ENCODE measurements at places on chromosomes 5 and 9. TPM values are rescaled to one million over a fixed set of nuclear protein-coding genes. Genes with fewer than 3 reads are reported as not detected.

- DNase-seq = no peak
Observed at GRCh38 chr5:12865529-12865928, 961.3 kb upstream of the CTNND2 start.

- no peak for DNase-seq
Observed at GRCh38 chr5:135600152-135600570, 21.4 kb upstream of the CXCL14 start.

Gene ADGRD2
- 0.35 TPM for total RNA-seq

Gene WDR38
- total RNA-seq = not detected

DNA sequence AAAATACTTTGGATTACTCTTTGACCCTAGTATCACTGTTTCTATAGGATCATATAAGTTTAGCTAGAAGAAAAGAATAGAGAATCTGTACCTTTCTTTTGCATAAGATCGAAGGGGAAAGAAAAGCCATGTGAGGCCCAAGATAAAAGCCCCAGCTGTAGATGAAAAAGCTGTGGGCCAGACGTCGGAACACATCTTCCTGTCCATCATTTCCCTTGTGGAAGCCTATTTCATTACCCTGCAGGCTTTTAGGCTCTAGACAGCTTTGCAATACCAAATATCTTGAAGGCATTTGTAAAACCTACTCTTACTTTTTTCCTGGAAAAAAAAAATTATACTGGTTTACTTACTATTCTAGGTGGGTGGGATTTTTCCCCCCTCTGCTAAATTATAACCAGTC is 10.0 kb downstream of the PALM2AKAP2 start:
- DNase-seq = no peak

Gene C9
- total RNA-seq = not detected

- DNase-seq = no peak
Observed at GRCh38 chr9:19252174-19252884, 21.8 kb downstream of the DENND4C start.

DNA sequence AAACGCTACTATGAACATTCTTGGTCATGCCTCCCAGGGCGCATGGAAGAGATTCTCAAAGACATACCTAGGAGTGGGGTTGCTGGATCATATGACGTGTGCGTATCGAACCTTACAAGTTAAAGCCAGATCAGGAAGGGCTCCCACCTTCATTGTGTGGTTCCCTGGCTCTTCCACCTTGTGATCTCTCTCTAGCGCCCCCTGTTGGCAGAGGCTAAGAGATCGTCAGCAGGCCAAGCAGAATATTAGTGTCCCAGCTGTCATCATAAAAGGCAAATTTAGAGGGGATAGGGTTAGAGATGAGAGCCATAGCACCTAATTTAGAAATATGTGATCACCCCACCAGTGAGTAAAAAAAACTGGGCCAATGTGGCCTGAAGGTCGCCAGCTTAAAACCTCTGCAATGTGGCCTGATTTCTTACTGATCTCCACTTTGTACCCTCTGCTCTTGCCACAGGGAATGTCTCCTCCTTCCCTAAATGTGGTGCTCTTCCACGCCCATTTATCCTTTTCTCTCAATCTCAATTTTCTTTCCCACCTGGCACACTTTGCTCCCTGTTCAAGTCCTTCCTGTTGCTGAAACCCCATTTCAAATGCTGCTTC is 91.7 kb upstream of the SHB start:
- DNase-seq = no peak

Measured in esophagus squamous epithelium (tissue), 5 donors.